ENCODE measurements at places on chromosomes 16 and 17.

DNA sequence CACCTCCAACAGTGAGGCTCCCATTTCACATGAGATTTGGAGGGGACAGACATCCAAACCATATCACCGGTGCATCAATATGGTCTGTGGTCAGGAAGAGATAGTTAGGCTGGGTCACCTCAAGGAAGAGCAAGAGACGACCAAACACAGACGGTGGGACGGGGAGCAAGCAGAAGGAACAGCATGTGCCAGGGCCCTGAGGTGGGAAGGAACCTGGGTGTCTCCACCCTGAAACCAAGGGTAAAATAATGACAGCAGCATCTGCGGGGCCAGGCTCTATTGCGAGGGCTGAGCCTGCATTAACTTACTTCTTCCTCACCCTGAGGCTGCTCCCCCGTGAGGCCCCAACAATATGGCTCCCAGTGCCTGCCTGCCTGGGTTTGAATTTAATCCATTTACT is 8.9 kb upstream of the PRSS21 start:
- no peak for DNase-seq

- no peak for DNase-seq
Measured at GRCh38 chr17:80416940-80417293, 1.9 kb downstream of the ENDOV start.

GRCh38 chr16:22188267-22188594 is 17.8 kb upstream of the EEF2K start:
- no peak for DNase-seq

DNA sequence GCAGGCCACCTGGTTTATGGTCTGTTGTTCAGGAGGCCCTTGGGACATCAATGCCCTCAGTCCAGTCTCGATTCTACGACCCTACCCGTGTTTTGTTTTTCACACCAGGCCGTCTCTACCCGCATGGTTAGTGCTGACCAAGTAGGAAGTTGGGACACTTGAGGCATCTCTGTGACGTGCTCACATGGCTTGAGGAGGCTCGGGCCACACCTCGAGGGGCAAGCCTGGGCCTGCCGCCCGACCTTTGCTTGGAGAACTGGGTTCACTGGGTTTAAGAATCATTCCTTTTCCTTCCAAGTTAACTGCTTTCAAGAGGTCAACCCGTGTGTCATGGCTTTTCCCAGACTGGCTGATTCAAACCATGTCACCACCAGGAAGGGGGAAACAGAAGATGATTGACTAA is 86.8 kb downstream of the CMIP start:
- DNase-seq, result no peak

DNA sequence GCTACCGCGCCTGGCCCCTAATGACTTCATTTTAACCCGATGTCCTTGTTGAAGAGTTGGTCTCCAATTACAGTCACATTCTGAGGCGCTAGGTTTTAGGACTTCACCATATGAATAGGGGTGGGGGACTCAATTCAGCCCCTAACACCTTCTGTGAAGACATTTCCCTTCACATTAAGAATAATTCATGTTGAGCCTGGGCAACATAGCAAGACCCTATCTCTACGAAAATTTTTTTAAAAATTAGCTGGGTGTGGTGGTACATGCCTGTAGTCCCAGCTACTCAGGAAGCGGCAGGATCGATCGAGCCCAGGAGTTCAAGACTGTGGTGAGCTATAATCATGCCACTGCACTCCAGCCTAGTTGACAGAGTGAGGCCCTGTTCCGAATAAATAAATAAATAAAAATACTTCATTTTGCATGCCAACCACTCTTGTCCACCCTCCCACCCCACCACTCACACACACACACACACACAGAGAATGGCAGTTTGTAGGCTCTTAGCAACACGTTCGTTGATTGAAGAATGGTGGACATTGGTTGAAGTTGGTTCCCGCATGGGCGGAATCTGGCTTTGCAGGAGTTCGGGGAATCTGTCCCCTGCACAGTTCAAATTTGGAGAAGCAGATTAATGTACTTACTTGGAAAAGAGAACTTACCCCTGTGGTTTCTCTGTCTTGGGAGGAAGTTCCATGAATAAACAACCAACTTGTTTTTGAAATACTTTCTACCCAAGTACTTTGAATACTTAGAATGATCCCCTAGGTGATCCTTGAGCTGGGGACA is 27.8 kb upstream of the TVP23A start:
- DNase-seq, result no peak

GRCh38 chr17:35968520-35969054 is 12.7 kb downstream of the CCL16 start:
- no peak for DNase-seq

GRCh38 chr17:10251212-10251948 is 53.0 kb upstream of the GAS7 start:
- no peak for DNase-seq

GRCh38 chr16:29852654-29853053 is 10.4 kb downstream of the CDIPT start:
- no peak for DNase-seq

DNA sequence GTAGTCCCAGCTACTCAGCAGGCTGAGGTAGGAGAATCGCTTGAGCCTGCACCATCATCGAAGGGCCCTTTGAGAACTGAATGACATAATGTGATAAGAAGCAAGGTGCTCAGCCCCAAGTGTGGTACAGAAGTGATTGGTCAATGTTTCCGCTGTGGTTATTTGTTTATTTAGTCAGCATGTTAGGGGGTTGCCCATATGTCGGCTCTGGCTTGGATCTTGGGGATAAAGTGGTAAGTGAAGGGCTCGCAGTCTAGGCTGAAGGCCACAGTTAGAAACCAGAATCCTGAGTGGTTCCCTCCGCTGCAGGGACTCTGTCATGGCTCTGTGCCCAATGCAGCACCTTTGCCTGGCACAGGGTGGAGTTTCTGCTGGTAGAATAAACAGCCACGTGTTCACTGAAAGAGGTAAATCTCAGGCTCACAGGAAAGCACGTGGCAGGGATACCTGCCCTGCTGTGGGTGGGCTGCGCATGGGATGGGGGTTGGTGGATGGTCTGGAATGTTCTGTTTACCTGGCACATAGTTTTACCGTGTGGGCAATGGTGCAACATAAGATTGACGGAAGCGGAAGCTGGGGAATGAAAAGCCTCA is 35.4 kb downstream of the SYT17 start:
- DNase-seq, result no peak

- DNase-seq, result no peak
Measured at GRCh38 chr17:39674702-39675389, 6.6 kb downstream of the PNMT start.

DNA sequence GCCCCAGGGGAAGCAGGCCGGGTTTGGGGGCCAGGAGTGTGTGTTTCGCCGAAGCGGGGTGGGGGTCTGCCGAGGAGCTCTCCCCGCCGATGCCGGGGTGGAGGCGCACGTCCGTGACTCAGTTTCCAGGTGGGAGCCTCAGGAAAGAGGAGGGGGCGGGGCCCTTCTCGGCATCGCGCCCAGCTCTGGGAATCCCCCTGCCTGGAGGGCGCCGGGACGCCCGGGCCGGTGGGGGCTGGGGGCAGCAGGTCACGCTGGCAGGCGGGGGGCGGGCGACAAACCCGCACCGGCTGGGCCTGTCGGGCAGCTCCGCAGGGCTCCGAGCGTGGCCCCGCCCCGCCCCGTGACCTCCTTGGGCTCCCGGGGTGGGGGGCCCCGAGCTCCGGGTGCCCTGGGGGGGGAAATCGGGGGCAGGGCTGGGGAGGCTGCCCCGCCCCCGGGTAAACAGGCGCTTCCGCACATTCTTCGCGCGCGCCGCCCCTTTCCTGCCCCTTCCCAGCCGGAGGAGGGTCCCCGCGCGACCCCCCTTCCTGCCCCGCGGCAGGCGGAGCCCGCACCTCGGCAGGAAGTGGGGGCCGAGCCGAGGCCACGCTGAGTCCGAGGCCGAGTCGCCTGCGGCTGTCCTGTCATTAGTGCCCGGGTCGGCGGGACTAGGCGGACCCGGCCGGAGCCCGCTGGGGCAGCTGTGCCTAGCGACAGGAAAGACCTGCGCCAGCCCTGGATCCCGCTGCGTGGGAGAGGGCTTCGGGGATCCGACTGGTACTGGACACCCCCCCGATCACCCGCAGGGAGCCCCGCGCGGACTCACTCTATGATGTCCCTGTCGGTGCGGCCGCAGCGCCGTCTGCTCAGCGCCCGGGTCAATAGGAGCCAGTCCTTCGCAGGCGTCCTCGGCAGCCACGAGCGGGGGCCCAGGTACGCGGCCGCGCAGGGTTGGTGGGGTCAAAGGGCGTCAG is 9.3 kb downstream of the RIPOR1 start:
- DNase-seq, result peak; percentile 86

DNA sequence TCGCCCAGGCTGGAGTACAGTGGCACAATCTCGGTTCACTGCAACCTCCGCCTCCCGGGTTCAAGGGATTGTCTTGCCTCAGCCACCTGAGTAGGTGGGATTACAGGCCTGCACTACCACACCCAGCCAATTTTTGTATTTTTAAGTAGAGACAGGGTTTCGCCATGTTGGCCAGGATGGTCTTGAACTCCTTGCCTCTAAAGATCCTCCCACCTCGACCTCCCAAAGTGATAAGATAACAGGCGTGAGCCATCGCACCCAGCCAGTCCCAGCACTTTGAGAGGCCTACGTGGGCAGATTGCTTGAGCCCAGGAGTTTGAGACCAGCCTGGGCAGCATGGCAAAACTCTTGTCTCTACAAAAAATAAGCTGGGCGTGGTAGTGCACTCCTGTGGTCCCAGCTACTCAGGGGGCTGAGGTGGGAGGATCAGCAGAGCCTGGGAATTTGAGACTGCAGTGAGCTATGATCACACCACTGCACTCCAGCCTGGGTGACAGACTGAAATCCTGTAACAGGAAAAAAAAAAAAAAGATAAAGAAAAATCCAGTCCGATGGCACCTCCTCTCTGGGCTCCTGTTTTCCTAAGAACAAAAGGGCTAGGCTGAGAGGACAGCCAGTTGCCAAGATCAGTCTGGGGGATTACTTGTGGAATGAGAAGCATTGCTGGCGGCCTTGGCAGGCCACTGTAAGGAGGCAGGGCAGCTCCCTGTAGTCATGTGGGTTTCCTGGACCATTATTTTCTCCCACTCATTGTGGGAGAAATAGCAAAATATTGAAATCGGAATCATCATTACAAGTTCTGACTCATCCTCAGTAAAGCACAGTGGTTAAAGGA is 3.0 kb upstream of the PIPOX start:
- no peak for DNase-seq

DNA sequence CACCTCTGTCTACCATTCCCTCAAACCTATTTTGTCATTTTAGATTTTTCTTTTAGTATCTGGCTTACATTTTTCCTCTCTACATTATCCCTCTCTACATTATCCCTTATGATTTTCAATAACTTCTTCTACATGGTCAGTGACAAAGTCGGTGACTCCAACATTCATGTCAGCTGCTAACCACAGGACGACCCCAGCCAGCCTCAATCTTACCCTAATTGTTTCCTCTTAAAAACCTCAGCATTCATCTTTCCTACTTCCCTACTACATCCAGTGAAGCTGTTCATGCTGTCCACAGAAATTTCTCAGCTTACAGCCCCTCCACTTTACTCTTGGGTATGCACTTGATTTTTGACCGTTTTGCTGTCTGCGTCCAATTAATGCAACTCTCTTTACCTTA is 8.3 kb downstream of the MYH10 start:
- DNase-seq, result no peak

DNA sequence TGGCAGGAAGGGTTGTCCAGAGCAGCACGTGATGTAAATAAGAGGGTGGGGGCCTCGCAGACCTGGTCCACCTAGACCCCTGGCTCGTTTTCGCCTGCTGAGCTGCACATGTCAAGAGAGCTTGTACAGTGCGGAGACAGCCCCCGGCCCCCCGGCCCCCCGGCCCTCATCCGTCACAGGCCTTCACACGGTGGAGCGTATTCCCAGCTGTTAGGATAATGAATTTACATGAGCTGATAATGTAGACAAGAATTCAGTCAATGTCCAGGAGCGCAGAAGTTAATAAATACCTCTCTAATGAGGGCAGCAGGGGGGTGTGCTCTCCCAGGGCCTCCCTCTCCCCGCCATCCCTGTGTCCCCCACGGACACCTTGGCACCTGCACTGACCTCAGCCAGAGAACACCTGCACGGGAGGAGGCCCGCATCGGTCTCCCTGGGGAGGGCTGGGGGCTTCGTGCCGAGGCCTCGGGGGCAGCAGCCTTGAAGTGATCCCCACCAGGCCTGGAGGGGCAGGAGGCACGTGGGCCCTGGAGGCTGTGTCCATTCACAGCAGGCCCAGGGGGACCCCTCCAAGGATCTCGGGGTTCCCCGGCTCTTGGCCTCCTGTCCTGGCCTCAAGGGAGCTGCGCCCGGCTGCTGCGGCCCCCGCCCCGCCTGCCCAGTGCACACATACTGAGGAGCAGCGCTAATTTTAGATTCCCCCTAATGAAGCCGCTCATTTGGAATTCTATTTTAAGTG is 14.6 kb downstream of the GSE1 start:
- no peak for DNase-seq

DNA sequence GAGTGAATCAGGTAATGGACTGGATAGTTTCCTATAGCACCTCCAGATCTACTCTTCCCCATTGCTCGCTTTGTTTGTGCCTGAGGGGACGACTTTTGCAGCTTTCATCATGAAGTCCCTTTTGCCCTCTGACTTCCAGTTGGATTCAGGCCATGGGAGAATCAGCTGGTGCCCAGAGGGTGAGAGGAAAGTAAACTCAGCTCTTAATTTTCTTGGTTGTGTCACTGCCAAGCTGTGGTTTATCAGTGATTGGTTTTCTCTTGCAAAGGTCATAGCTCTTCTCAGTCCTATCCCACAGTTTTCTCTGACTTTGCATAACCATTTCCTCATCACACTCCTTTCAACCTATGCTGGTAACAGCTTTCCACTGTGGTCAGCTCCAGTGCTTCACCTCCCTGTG is 200.1 kb downstream of the KCNJ2 start:
- no peak for DNase-seq

DNA sequence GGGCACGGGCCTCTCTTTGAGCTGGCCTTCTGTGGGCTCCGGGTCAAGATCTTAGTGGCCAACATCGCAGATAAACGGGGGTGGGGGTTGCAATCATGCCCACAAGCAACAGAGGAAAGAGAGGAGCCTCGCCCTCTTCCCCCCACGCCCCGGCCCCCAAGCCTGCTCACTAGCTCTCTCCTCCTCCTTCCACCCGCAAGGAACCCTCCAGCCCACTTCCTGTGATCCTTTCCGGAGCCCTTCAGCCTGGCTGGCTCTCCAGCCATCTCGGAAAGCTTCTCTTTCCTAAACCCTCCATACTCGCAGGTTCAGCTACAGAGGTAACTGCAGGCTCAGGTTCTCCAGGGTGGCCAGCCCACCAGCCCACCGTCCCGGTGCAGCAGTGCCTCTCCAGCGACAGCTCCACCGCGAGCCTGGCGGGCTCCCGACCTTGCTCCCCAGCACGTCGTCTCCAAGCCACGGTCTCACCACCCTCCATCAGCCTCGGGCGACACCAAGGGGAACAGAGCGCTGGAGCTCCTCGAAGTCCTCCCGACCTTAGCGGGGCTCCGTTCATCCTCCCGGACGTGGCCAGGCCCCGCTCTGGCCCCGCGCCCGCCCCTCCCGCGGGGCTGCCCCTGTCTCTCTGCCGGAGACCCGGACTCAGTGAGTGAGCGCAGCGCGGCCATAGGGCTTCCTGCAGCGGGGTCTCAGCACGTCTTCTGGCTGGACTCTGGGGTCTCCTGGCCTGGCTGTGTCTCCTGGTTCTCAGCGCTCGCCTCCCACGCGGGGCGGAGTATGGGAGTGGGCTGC is 12.9 kb upstream of the ODF4 start:
- peak; percentile 7 for DNase-seq
